ENCODE measurements at places on chromosomes 2 and 18. TPM values are rescaled to one million over a fixed set of nuclear protein-coding genes. Genes with fewer than 3 reads are reported as not detected.

Gene LCT
- total RNA-seq: 0.07 TPM

Gene IL36B
- not detected for total RNA-seq

Gene CGREF1
- not detected for total RNA-seq

Gene SMARCAL1
- total RNA-seq: 15.0 TPM

Gene SH3RF3
- 0.16 TPM for total RNA-seq

Gene SLC14A1
- 8.0 TPM for total RNA-seq

Gene C2orf72
- total RNA-seq: not detected

All from T-helper 17 cell (primary cell).